MG63 (cell line): ENCODE measurements at places on chromosomes 2 and 18. TPM values are rescaled to one million over a fixed set of nuclear protein-coding genes. Genes with fewer than 3 reads are reported as not detected.

The CROCC2 gene
- total RNA-seq, result not detected in 2 replicates

The RNU2-63P gene
- not detected in 2 replicates for total RNA-seq

The GKN2 gene
- total RNA-seq, result not detected in 2 replicates

The COLEC11 gene
- total RNA-seq, result 2.1 TPM in 1 of 2 replicates, not detected in the other

The C2orf80 gene
- not detected in 2 replicates for total RNA-seq

The FNDC4 gene
- total RNA-seq, result 0.53 TPM in 1 of 2 replicates, not detected in the other
